ENCODE measurements at places on chromosomes 5 and 9.

GRCh38 chr9:129930743-129931142 lies 95.5 kb downstream of the USP20 start:
- ATAC-seq = no peak

DNA sequence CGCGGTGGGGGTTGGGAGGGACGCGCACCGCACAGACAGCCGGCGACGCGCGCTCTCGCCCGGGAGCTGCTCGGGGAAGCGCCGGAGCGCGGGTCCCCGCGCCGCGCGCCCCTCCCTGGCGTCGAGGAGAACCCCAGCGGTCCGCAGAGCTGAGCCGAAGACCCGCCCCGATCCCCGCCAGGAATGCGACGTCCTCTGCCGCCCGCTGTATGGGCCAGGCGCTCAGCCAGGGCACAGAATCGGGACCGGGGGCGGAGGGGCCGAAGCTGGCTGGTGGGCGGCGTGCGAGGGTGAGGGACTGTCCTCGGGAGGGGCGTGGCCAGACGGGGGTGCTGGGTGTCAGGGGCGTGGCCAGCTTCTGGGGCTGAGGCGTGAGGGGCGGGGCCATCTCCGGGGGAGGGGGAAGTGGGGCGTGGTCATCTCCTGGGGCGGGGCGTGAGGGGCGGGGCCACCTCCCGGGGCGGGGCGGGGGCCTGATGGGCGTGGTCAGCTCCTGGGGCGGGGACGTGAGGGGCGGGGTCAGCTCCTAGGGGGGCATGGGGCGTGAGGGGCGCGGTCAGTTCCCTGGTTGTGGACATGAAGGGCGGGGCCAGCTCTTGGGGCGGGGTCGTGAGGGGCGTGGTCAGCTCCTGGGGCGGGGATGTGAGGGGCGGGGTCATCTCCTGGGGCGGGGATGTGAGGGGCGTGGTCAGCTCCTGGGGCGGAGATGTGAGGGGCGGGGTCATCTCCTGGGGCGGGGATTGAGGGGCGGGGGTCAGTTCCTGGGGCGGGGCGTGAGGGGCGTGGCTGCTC lies 965 bp downstream of the PTGDS start:
- ATAC-seq = peak; percentile 14

DNA sequence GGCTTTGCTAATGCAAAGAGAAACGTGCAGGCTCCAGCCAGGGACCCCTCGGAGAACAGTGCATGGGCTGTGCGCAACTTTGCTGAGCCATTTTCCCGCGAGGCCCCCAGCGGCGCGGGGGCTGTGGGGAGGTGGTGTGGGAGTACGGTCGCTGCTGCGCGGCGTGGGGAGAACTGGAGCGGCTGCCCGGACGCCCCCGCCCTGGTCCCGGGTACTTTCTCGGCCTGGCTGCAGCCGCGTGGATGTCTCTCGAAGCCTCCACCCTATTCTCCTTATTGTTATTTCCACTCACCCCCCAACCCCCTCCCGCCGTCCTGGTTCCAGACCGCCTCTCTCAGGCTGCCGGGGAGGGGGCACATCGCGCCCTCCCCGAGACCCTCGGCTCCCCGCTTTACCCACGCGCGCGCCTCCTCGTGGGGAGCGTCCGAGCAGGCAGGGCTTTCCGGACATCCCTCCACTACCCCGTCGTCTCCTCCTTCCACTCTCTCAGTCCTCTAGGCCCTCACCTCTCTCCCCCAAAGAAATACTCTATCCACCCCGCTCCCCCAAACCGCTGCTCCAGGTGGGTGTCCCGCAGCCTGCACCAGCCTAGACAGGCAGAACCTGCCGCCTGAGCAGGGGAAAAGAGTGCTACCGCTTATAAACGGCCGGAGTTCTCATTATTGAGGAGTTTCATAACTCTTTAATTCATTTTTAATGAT lies 68.6 kb upstream of the TBCA start:
- ATAC-seq = no peak

DNA sequence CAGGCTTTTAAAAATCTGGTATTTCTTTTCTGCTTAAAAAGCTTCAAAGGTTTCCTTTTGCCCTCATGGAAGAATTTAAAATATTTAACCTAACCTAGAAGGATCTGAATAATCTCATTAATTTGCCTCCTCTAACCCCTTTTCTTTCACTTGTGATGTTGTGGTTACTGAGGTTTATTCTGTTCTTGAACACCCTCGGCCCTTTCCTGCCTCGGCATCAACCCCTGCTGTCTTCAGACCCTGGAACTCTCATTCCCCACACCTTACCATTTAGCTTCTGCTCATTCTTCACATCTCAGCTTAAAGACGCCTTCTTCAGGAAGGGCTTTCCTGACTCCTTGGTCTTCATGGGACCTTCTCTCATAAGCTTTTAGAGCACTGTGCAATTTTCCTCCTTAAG lies 131.4 kb upstream of the MAN2A1 start:
- no peak for ATAC-seq

DNA sequence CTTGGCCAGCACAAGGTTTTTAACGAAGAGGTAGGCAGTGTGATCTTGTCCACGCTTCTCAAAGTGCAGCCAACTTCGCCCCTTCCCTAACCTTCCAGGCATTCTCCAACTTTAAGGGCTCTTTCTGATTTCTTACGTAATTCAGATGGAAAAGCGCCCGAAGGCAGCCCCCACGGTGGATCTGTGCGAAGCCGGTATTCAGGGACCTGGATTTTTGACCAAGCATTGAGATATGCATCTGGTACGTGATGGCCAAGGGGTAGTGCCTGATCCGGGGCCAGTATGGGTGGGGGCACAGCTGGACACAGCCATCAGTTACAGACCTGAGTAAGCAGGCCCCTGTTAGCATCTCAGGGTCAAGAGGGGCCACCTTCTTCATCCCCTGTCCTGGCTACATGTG lies 80.0 kb downstream of the AMBP start:
- ATAC-seq = no peak

- ATAC-seq = no peak
Measured at GRCh38 chr5:141439411-141440141, 9.3 kb downstream of the PCDHGA12 start.

- no peak for ATAC-seq
Measured at GRCh38 chr9:112341730-112342129, 8.3 kb upstream of the PTBP3 start.
